ENCODE measurements at places on chromosomes 2 and 18. TPM values are rescaled to one million over a fixed set of nuclear protein-coding genes. Genes with fewer than 3 reads are reported as not detected.

GRCh38 chr2:41966920-41967319, 80.9 kb upstream of the PKDCC start:
- DNase-seq, result no peak

DNA sequence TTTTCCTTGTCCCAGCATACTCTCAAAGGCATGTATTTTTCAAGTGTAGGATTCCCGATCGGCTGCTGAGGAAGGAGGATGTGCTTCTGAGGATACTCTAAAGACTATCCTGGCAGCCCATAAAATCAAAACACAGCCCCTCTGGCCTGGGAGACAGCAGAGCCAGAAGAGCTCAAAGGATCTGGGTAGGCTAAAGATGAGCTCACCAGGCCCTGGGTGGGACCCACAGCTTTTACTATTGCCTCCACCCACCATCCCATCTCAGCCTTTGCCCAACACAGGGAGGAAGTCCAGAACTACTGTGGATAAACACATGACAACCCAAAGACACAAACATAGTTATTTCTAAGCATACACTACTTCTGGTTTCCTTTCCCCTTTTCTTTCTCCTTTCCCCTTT, 79.1 kb upstream of the ZFP36L2 start:
- DNase-seq, result peak; percentile 25

The DHRS9 gene
- total RNA-seq, result 0.33 TPM

- DNase-seq, result no peak
These were observed 31.5 kb downstream of the NDC80 start for GRCh38 chr18:2602844-2603243.

GRCh38 chr2:221787561-221787960, 215.5 kb upstream of the EPHA4 start:
- DNase-seq, result no peak

The TLX2 gene
- total RNA-seq, result not detected
